CD8-positive, alpha-beta memory T cell (primary cell): ENCODE measurements at places on chromosomes 5 and 9.

- no peaks in the 10 kb centered on the region for H3K4me1 ChIP-seq
- H3K27ac ChIP-seq = no peak overlapping the region
- no peaks in the 10 kb centered on the region for H3K27me3 ChIP-seq
These were observed 32.9 kb downstream of the FAM81B start for GRCh38 chr5:95424016-95424415.

- DNase-seq = no peak
- no peaks in the 10 kb centered on the region for H3K36me3 ChIP-seq
- H3K27ac ChIP-seq = no peak overlapping the region
- H3K4me1 ChIP-seq = no peaks in the 10 kb centered on the region
- no peak overlapping the region for H3K4me3 ChIP-seq
These were observed 503.6 kb downstream of the ELAVL2 start for GRCh38 chr9:23322392-23322791.

DNA sequence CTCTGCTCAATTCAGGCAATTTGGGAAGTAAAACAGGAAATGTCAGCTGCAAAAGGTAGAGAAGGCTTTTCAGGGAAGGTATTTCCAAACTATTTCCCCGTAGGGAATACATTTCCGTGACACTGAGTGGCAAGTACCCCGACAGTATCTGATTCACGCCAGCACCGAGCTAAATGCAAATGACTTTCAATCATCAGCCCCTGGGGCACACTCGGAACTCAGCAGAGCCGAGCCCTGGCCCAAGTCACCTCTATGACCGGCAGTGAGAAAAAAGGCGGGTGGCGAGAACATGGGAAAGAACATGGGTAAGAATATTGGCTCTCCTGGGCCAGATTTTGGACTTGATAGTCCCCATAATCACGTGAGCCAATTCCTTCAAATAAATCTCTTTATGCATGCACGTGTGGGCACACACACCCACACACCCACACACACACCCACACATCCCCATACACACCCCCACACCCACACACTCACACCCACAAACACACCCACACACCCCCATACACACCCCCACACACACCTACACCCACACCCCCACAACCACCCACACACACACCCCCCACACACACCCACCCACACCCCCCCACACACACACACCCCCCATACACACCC lies 43.0 kb downstream of the COL23A1 start:
- no peaks in the 10 kb centered on the region for H3K27me3 ChIP-seq
- no peaks in the 10 kb centered on the region for H3K4me1 ChIP-seq
- no peaks in the 10 kb centered on the region for H3K36me3 ChIP-seq
- H3K27ac ChIP-seq = no peak overlapping the region
- no peak overlapping the region for H3K4me3 ChIP-seq

DNA sequence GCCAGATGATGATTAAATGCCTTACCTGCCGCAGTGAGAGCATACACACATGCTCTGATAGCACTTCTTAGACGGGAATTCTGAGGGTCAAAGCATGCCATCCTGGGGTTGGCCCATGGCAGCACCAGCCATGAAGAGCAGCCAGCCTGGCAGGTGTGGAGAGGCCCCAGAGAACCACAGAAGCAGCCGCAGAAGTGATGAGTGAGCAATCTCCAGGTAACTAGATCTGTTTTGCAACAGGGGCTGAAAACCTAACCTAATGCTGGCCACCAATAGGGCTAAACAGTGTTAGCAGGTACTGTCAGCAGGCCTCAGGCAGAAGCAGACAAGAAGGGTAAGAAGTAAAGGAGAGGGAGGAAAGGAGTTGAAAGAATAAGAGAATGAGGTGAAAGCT lies 33.5 kb upstream of the HOMER1 start:
- H3K27ac ChIP-seq = no peak overlapping the region
- H3K4me1 ChIP-seq = no peaks in the 10 kb centered on the region
- H3K27me3 ChIP-seq = no peaks in the 10 kb centered on the region
- H3K36me3 ChIP-seq = no peaks in the 10 kb centered on the region

- no peaks in the 10 kb centered on the region for H3K27me3 ChIP-seq
- no peak for DNase-seq
- H3K4me3 ChIP-seq = no peak overlapping the region
- no peaks in the 10 kb centered on the region for H3K36me3 ChIP-seq
These were observed 241.6 kb downstream of the ARHGEF28 start for GRCh38 chr5:73867345-73868335.

DNA sequence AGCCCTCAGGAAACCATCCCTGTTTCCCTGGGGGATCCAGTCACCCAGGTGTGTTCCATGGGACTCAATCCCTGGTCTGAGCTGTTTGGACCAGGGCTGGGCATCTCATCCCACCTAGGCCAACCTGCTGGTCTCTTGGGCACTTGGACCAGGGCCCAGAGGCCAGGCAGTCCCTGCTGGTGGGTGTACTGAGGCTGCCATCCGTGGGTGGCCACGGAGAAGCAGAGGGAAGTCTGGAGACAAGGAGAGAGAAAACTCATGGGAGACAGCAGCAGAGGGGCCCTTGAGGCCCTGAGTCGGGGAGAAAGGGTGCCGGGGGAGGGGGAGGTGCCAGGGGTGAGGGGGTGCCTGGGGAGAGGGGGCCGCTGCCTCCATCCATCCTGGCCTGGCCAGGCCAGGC lies 247.8 kb downstream of the PBX3 start:
- H3K36me3 ChIP-seq = no peaks in the 10 kb centered on the region
- no peak overlapping the region for H3K27ac ChIP-seq
- no peak for DNase-seq
- no peaks in the 10 kb centered on the region for H3K4me1 ChIP-seq
- H3K4me3 ChIP-seq = no peak overlapping the region

DNA sequence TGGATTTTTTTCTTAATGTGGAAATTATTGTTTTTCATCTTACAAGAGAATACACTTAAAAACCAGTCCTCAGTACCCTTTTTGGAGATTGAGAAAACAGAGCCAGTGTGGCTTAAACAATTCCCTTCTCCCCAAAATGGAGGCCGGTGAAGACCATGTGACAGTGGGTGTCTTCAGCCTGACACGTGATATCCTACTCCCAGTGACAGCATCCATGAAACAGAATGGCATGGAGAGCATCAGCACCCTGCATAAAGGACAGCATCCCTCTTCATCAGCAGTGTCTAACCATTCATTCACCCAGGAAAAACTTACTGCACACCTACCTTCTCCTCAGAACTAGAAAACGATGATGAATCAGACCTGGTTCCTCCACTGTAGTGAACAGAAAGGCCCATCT lies 103.4 kb upstream of the RAI14 start:
- DNase-seq = no peak
- no peak overlapping the region for H3K4me3 ChIP-seq
- H3K36me3 ChIP-seq = no peaks in the 10 kb centered on the region
- no peak overlapping the region for H3K27ac ChIP-seq
- peaks cover 7% of the 10 kb centered on the region for H3K27me3 ChIP-seq

GRCh38 chr5:153626836-153627235 lies 136.4 kb downstream of the GRIA1 start:
- no peak for DNase-seq
- no peaks in the 10 kb centered on the region for H3K36me3 ChIP-seq
- H3K4me1 ChIP-seq = no peaks in the 10 kb centered on the region
- no peak overlapping the region for H3K4me3 ChIP-seq
- no peak overlapping the region for H3K27ac ChIP-seq

GRCh38 chr9:97604901-97605645 lies 28.1 kb downstream of the TSTD2 start:
- H3K27me3 ChIP-seq = no peaks in the 10 kb centered on the region
- no peak overlapping the region for H3K27ac ChIP-seq
- H3K4me3 ChIP-seq = no peak overlapping the region
- H3K36me3 ChIP-seq = peaks cover 38% of the 10 kb centered on the region
- H3K4me1 ChIP-seq = no peaks in the 10 kb centered on the region
